ENCODE measurements at places on chromosomes 5 and 9.
A peak's percentile ranks its signal among the peaks of the same experiment; 100 is the strongest.

- no peak for DNase-seq
These were observed 40.7 kb downstream of the FAM114A2 start for GRCh38 chr5:153998010-153998409.

- no peak for DNase-seq
These were observed 91.9 kb upstream of the NEURL1B start for GRCh38 chr5:172548981-172549687.

- no peak for DNase-seq
These were observed 40.4 kb downstream of the ACTBL2 start for GRCh38 chr5:57442080-57442839.

GRCh38 chr5:153613144-153613543 lies 122.7 kb downstream of the GRIA1 start:
- no peak for DNase-seq

DNA sequence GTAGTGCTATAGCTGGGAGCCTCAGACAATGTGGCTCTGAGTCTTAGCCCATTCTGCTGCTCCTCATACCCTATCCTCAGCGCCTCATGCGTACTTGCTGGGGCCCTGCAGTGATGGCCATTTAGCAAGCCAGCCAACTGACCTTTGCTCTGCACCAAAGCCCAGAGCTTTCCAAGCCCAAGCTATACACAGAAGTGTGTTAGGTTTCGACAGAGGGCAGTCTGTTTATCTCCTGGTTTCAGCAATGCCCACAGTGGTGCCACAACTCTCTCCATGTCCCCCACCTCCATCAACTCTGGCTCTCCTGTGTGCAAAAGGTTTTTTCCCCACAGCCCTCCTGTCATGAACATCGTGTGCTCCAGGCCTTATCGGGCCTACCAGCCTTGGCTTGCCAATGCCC lies 16.9 kb downstream of the GNG10 start:
- DNase-seq = no peak

GRCh38 chr9:133453651-133454050 lies 6.1 kb upstream of the CACFD1 start:
- DNase-seq = no peak

- DNase-seq = no peak
These were observed 494.8 kb downstream of the MAT2B start for GRCh38 chr5:164000241-164000640.

DNA sequence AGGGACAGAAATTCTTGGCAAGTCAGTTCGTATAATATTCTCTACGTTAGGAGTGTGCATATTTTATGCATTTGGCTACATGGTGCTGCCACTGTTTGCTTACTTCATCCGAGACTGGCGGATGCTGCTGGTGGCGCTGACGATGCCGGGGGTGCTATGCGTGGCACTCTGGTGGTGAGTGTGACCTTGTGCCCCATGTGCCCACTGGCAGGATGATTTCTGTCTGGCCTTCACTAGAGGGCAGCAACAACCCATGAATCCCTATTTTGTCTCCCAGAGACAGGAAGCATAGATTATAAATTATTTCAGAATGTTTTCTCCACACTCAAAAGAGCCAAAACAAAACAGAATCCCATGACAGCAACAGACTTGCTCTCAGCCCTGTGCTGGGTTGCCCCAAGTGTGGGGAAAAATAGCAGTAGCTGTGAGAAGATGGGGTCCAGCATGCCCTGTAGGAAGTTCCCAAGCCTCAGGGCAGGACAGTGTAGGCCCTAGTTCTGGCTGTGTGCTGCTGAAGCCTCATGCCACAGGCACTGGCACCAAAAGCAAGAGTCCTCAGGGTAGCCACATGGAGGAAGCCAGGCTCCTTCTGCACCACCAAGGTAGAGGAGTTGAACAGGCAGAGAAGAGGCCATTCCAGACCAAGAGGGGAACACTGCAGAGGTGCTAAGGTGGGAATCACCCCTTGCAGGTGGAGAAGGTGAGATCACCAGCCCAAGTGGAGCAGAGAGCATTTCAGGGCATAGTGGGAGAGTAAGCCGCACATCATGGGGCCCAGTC lies 16.0 kb downstream of the SLC22A5 start:
- peak; percentile 86 for DNase-seq

GRCh38 chr9:36443581-36443980 lies 43.5 kb upstream of the RNF38 start:
- no peak for DNase-seq

DNA sequence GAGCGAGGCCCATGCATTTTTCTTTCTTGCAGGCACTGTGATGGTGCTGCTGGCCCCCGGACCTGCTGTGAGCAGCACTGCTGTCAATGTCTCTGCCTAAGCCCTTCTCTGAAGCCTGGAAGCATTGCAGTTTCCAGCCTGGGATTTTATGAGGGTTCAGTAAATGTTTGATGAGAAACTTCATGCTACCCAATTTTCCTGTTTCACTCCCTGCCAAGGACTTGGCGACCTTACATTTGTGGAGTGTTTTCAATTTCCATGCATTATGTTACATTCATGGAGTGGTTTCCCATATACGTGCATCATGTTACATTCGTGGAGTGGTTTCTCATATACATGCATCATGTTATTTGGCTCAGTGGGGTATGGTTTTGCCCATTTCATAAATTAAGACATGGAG lies 90.7 kb upstream of the PTCH1 start:
- DNase-seq = no peak

GRCh38 chr5:893137-893506 lies 438 bp downstream of the TRIP13 start:
- DNase-seq = no peak

DNA sequence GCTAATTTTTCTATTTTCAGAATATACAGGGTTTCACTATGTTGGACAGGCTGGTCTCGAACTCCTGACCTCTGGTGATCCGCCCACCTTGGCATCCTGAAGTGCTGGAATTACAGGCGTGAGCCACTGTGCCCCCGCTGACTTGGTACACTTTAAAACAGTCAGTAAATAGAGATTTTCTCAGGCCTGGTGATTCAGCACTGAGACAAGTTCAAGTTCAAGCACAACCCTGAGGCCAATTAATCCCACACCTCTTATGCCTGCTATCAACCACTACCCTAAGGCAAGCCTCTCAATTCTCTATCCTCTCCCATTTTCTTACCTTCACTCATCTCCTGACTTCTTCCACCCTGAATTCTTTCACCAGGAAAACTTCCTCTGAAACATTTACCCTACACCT lies 18.9 kb downstream of the MUSK start:
- DNase-seq = no peak

GRCh38 chr5:140182803-140183367 lies 7.9 kb downstream of the CYSTM1 start:
- no peak for DNase-seq

DNA sequence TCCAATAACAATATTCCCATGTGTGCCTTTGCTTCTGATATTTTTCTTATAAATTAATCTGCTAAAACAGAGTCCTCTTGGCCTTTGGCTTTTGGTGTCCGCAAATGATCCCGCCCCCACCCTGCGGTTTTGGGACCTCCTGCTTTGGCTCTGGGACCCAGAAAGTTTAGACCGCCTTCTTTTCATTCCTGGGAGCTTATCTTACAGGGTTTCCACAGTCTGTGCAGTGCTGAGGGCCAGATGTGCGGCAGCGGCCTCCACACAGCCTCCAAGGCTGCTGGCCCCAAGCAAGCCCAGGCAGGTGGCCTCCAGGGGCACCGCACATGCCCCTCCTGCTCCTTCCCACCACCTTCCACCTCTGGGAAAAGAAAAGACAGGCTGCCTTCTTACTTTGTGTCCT lies 191.5 kb downstream of the ERCC6L2 start:
- no peak for DNase-seq

- DNase-seq = no peak
These were observed 51.8 kb downstream of the WDR36 start for GRCh38 chr5:111143910-111144309.

- DNase-seq = no peak
These were observed 249.8 kb downstream of the KIF4B start for GRCh38 chr5:155263381-155263780.

DNA sequence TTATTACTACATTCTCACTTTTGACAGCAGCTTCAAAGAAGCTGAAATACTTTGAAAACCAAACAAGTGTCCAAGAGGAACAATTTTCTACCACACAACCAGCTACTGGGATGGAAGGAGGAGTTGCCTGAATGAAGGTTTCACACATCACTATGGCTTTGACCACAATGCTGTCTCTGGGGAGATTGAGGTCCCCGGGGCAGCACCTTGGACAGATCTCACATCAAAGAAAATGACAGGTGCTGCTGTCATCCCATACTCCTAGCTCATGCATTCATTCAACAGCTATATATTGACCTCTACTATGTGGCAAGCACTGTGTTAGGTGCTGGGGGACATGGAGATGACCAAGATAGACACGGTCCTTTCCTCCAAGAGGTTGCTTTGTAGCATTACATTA lies 233.2 kb upstream of the RASEF start:
- no peak for DNase-seq

Data from hematopoietic multipotent progenitor cell treated with erythropoietin and hydrocortisone succinate and interleukin-3 and kit ligand, for 17 days (in vitro differentiated cells).